ENCODE measurements at places on chromosomes 13 and 19.

GRCh38 chr13:33355201-33355895 is 69.8 kb upstream of the STARD13 start:
- DNase-seq, result no peak

- no peak for DNase-seq
Observed at GRCh38 chr13:21826214-21827015, 155.5 kb downstream of the FGF9 start.

GRCh38 chr19:29878973-29879654 is 62.9 kb upstream of the URI1 start:
- no peak for DNase-seq

GRCh38 chr13:50796463-50796862 is 47.0 kb downstream of the DLEU7 start:
- no peak for DNase-seq

DNA sequence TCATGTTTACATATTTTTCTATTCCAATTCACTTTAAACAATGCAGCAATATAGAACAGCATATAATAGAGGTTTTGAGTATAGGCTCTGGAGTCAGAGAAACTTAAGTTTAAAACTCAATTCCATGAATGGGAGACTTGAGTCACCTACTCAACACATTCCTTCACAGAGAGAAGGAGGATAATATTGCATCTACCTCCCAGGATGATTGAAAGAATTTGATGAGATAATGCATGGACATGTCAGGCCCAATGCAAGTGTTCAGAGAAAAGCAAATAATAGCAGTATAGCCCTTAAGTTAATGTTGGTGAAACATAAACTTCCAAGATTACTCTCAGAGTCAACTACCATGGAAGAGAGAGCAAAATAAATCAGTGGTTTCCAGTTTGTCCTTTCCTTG is 170.2 kb downstream of the DCLK1 start:
- DNase-seq, result no peak

GRCh38 chr19:15445807-15446376 is 3.9 kb downstream of the WIZ start:
- no peak for DNase-seq

DNA sequence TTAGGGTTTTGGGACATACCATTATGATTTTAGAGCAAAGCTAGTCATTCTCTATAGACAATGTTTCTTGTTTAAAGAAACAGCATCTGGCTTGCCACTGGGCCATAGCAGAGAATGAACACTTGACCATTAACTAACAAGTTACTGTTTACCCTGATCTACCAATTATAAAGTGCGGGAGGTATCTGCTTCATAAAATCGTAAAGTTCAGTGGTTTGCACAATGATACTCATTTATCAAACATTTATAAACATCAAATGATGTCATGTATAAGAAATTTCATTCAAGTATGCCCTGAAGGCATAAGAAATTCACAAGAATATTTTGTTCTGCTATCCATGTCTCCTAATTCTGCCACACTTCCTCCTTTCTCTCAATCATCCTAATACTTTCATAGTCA is 139.2 kb downstream of the PCDH20 start:
- no peak for DNase-seq

DNA sequence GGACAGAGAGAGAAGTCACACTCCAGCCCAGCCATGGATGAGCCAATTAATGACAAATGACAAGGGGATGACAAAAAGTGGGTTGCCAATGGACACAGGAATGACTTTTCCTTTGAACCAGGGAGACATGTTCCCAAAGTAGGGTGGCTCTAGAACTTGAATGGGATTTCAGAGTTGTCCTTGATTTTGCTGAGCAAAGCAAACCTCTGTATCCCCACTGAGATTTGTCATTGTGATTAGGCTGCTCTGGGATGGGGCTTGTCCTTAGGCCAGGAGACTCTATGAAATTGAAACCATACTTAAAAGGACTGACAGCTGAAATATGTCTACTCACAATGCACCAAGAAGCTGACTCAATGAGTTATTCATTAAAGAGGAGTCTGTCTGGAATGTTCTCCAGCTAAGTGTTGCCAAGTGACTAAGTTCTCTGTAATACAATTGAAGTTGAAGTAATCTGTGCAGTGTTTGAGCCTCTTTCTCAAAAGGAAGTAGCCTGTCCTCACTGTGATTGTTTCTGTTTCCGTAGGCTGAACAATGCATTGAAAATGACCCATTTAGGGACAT is 69.0 kb upstream of the PCDH9 start:
- DNase-seq, result no peak

DNA sequence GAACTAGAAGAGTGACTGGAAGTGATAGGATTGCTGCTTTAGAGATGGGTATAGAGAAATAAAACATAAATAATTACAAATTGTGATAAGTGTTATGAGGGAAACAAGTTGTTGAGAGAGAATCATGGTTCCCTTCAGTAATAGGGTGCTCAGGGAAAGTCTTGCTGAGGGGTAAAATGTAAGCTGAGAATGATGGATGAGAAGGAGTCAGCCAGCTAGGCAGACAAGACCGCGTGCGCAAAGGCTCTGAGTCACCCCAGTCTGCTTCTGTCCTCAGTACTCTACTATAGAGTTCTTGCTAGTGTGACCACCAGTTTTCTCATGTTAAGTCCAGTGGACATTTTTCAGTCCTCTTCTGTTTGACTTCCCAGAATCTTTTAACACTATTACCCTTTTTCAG is 39.5 kb downstream of the PCCA start:
- DNase-seq, result no peak

DNA sequence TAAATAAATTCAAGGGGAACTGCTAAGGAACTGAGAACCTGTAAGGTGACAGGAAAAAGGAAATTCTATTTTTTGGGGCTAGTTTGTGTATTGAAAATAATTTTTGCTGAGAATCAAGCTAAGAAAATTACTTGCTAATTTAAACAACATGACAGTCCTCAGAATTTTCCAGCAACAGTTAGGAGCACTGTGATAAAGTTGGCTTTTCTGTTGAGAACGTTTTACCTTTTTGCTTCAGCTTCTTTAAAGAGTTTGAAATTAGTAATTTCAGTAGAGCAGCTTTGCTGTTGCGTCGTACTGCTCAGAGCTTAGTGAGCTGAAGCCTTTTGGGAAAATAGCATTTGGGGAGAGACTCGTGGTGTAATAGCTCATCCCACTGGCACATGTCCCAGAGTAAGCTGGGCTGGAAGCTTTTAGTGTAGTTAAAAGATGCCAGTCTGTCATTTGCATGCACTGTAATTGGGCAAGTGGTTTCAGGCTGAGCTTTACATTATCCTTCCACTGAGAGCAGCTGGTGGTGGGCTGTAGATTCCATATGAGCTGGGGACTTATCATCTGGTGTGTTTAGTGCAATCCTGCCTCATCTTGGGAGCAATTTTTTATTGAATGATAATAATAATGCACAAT is 69.8 kb downstream of the LRCH1 start:
- no peak for DNase-seq

DNA sequence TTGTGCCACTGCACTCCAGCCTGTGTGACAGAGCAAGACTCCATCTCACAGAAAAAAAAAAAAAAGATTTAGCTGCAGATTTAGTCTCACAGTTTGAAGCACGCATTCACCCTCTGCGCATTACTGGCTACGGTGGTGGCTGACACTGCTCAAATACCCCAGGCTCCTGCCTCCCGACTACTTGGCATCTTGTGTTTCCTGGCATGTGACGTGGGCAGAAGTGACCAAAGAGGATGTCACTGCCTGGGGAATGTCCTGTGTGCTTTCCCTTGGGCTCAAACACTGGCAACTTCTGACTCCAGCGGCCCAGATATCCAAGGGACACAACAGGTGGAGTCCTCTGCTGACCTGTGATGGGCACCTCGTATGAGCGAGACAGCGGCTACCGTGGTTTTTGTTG is 24.7 kb upstream of the EIF3G start:
- DNase-seq, result no peak

DNA sequence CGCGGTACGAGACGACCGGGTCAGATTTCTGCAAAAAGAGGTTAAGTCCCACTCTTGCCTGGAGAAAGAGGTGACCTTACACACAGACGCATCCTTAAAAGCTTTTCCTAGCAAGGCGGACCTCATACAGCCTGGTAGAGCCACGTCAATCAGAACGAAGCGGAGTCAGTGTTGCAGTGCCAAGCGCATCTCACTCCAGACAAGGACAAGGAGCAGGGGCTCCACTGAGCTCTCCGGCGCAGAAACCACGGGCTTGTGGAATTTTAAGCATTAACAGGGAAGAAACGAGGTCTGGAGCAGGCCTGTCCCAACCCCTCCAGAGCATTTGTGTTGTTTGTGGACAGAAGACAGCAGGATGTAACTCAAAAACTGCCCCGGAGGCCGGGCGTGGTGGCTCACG is 7.1 kb downstream of the EEF2 start:
- no peak for DNase-seq

DNA sequence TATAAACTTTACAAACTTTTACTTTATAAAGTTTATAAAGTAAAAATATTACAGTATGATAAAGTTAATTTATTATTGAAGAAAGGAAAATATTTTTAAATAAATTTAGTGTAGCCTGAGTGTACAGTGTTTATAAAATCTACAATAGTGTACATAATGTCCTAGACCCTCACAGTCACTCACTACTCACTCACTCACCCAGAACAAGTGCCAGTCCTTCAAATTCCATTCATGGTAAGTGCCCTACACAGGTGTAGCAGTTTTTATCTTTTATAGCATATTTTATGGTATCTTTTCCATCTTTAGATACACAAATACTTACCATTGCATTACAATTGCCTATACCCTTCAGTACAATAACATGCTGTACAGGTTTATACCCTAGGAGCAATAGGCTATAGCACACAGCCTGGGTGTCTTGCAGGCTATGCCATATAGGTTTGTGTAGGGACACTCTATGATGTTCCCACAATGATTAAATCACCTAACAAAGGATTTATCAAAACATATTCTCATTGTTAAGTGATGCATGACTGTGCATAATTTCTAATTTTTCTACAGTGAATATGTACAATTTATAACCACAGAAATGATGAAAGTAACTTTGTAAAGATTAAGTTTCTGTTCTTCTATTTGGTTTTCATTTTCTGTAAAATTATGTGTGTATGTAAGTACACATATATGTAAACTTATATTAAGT is 98.0 kb downstream of the SPRY2 start:
- DNase-seq, result no peak

DNA sequence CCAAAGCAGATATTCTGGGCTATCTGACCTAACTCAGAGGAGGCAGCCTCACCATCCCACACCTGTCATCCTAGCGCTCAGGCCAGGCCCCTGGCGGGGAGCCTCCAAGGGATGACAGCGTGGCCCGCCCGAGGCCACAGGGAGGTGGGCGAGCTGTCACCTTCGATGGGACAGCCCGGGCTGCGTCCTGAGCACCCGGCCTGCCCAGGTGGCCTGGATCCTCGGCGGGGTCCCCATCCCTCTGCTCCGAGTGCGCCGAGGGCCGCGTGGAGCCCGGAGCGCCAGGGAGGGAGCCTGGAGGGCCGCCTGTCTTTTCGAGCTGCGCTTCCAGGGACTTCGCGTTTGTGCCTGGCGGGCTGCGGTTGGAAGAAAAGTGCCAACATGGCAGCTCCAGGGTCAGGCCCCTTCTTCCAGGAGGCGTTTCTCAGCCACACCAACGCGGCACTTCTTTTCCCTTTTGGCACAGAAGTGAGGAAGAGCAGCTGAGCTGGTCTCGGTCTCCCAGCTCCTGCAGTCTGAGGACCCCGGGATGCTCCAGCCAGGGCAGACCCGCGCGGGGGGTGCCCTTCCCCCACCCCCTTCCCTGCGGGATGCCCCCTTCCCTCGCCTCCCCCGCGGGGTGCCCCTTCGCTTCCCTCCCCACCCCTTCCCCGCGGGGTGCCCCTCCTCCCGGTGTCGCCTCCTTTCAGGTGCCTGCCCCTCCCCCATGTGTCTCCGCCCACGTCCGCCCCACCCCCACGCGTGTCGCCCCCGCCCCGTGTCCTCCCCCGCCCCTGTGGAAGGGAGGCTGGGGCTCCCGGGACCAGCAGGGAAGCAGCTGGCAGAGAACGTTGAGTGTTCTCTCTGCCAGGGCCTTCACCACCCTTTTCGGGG is 42.3 kb downstream of the GJA3 start:
- DNase-seq, result no peak

- DNase-seq, result peak; percentile 18
Observed at GRCh38 chr19:14686411-14686810, 3.4 kb upstream of the ZNF333 start.

GRCh38 chr19:10760273-10760944 is 42.5 kb downstream of the DNM2 start:
- DNase-seq, result no peak

DNA sequence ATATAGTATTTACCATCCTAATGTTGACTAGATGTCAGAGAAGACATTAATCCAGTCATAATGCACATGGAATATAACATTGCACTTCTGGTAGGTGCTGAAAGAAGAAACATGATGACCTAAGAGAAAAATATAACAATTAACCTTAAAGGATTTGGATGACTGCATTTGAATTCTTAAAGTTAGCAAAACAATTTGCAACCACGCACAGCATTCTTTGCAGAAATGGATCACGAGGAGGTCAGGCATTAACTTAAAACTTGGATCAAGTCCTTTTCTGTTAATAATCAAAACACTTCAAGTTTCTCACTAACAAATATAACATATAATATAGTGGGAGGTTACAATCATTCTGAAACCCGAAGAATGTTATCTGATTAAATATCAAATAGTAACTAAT is 525.0 kb upstream of the SLITRK6 start:
- no peak for DNase-seq
